ENCODE measurements at places on chromosomes 3 and 15.

DNA sequence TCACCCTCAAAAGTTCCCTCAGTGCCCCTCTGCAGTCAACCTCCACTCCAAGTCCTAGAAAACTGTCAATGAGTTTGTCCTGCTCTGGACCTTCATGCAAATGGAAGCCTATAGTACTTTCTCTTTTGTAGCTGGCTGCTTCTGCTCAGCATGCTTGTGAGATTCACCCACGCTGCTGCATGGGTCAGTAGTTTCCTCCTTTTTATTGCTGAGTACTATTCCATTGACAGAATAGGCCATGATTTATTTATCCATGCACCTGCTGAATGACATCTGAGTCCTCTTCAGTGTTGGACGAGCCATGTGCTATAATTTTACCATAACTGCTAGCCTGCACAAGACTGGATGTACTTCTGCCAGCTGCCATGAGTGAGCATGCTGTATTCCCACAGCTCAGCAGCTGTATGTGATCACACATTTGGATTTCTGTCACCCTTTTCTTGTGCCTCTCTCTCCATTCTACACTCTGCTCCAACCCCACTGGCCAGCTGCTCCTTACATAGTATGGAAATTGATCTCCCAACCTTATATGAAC is 26.3 kb downstream of the CDCP1 start:
- DNase-seq = no peak

GRCh38 chr3:9110316-9110715 is 139.1 kb downstream of the SRGAP3 start:
- no peak for DNase-seq

- DNase-seq = no peak
Measured at GRCh38 chr3:192482391-192482790, 244.9 kb downstream of the FGF12 start.

DNA sequence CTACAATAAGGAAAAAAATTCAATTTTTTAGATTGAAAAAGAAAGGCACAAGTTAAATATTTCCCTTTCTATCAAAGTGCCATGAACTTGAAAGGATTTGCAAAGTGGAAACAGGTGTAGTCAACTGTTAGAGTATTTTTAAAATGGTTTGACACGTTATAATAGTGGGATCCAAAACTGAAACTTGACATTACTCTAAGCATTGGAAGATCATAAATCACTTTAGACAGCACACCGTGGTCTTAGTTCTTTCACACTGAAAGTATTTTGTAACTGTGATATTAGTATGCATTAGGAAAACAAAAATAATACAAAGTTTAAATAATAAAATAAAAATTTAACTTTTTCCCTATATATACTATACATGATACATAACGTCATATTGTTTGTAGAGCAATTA is 933.1 kb downstream of the EPHA3 start:
- DNase-seq = no peak

DNA sequence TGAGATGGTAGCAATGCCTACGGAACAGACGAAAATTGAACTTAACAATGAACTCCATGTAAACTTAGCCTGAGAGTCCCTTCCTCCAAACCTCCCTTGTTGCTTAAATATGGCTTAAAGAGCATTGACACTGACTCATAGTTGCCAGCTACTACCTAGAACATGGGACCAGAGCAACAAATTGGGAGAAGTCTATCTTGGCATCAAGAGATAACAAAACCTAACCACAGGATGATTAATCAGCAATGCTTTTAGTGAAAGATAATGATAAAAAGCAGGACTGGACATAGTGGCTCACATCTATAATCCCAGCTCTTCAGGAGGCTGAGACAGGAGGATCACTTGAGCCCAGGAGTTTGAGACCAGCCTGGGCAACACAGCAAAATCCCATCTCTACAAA is 117.8 kb upstream of the MNS1 start:
- DNase-seq = no peak

GRCh38 chr3:101719604-101720185 is 4.7 kb upstream of the CEP97 start:
- DNase-seq = no peak

DNA sequence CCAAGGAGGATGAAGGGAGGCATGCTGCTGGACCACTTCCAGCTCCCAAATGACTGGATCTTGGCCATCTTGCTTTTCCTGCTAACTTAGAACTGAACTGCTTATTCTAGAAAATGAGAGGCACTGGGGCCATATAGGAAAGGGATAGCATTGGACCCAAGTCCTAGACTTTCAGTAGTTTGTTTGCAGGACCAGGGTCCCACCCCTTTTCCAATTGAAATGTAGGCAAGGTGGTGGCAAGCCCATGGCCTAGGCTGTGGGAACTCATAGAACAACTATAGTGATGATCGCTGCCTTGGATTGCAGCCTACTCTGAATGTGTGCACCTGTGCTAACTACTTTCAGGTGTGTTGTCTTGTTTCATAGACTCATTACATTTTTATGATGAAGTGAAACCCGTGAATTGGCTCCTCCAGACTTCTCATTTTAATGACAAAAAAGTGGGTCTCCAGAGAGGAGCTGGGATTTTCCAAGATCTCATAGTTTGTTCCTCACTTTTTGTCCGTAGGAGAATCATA is 50.3 kb downstream of the TGFBR2 start:
- DNase-seq = no peak

- no peak for DNase-seq
Measured at GRCh38 chr3:108053483-108053882, 37.3 kb downstream of the CD47 start.

GRCh38 chr15:57562196-57562769 is 29.4 kb upstream of the MYZAP start:
- DNase-seq = no peak

DNA sequence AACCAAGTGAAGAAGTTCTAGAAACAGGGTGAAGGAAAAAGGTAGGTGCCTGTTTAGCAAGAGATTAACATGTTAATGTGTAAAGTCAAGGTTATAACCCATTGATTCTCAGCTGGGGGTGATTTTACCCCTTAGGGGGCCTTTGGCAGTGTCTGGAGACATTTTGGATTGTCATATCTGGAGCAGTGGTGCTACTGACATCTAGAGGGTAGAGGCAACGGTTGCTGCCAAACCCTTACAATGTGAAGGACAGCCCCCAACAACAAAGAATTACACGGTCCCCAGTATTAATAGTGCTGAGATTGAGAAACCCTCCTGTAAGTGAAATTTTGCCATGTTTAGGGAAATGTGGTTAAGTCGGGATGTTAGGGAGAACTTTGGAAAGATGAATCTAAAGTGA is 74.7 kb downstream of the CRYBG3 start:
- DNase-seq = no peak

GRCh38 chr3:172046268-172046915 is 7.0 kb downstream of the FNDC3B start:
- DNase-seq = no peak

DNA sequence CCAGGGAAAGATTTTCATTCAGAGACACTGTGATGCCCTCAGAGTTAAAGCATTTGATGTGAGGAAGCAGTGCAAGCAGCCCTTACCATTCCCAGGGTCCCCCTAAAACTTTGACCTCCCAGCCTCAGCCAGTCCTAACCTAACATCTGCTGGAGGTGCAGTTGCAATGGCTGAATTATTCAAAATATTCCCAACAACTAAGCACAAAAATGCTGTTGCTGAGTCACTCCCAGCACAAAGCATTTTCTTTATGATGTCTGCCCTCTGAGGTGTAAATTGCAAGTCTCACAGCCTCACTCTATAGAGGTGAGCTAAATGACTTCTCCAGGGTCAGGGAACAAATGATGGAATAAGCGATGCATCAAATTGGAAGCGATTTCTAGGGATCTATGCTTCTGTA is 6.4 kb upstream of the REC114 start:
- DNase-seq = no peak

GRCh38 chr15:34514251-34514670 is 69.2 kb downstream of the GOLGA8B start:
- no peak for DNase-seq

- peak; percentile 69 for DNase-seq
Measured at GRCh38 chr3:53045518-53046170, at the start of gene SFMBT1. SFMBT1 (minus strand) TSS chr3:53046073; CDS start chr3:52969128, 76,945 bp downstream.

- DNase-seq = no peak
Measured at GRCh38 chr15:39784638-39785037, 2.0 kb upstream of the FSIP1 start.

GRCh38 chr3:13462822-13463221 is 17.3 kb upstream of the HDAC11 start:
- DNase-seq = no peak

- no peak for DNase-seq
Measured at GRCh38 chr3:127052121-127052561, 69.2 kb downstream of the PLXNA1 start.

- no peak for DNase-seq
Measured at GRCh38 chr3:195019335-195019734, 251.6 kb downstream of the XXYLT1 start.

- no peak for DNase-seq
Measured at GRCh38 chr3:99838755-99839154, 21.1 kb downstream of the CMSS1 start.

GRCh38 chr3:161475905-161476304 is 20.7 kb upstream of the OTOL1 start:
- DNase-seq = no peak

- no peak for DNase-seq
Measured at GRCh38 chr3:66437341-66437929, 63.4 kb downstream of the LRIG1 start.

DNA sequence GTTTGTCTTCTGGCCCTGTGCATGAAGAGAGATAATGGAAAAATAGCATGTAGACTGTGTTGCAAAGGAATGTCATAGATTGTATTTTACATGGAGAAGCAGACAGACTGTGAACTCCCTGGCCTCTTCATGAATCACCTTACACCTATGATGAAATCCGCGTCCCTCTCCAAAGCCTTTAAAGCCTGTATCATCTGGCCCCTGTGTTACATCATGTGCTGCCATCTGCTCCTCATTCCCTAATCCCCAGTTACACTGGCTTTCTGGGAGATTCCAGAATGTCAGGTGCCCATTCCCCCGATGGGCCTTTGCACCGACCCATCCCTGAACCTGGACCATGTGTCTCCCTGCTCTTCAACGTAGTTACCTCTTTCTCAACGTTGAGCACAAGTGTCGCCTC is 190.8 kb downstream of the ADAMTSL3 start:
- DNase-seq = no peak

DNA sequence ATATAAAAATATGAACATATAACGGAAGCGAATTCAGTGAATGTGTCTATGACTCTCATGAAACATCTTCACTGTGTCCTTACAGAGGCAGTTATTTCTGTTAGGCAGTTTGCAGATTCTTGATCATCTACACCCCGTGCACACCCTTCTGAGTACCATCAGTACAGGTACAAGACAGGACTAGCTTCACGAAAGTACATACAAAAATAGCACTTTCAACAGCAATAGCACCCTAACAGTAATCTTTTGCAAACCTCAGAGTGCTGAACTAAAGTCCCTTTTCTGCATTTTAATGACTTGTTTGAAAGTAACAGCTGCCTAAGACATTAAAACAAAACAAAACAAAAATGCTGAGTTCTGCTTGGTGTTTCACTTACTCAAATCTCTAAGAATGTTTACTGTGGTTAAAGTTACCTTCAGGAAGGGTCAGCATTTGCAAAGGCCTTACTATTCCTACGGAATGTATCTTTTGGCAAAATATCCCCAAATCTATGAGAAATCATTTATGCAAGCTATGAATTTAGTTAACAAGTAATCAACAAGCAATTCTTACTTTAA is 104.1 kb downstream of the CNTN3 start:
- no peak for DNase-seq

GRCh38 chr15:25345943-25346342 is 92.9 kb downstream of the UBE3A start:
- no peak for DNase-seq

- no peak for DNase-seq
Measured at GRCh38 chr3:14373753-14374376, 28.5 kb upstream of the SLC6A6 start.

DNA sequence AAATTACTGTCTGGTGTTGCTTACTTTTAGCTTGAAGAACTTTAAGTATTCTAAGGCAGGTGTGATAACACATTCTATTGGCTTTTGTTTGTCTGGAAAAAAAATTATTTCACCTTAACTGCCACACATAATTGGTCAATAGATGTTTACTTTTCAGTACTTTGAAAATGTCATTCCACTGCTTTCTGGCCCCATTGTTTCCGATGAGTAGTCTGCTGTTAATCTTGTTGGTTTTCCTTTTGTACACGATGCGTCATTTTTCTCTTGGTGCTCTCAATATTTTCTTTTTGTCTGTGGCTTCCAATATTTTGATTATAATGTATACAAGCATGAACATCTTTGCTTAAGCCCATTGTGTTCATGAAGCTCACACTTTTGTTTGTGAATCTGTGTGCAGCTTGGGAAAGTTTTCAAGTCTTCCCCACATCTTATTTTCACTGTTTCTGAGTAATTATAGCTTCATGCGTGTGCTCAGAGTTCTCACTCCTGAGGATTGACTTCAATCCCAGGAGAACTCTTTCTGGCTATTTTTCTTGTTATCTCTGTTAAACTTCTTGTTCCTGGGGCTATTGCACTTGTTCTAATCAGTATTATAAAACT is 664.7 kb downstream of the IGSF11 start:
- no peak for DNase-seq

DNA sequence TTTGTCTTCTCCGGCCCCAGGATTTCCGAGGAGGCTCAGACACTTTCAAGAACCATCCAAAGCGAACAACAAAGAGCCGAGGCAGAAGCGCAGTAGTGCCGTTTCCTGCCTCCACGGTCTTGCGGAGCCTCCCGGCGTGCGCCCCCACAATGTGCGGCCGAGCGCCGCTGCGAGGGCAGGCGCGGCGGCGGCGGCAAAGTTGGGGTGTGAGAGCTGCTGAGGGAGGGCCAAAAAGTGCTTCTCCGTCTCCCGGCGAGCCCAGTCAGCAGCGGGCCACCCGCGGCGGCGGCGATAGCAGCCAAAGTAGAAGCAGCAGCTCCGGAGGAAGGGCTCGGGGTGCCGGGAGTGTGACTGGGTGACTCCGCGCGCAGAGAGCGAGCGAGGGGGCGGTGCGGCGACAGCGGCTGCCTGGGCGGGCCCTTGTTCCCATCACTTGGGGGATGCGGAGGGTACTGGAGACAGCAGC is 749.1 kb downstream of the ROBO1 start:
- DNase-seq = no peak

GRCh38 chr3:145952536-145952935 is 208.4 kb downstream of the PLOD2 start:
- no peak for DNase-seq

GRCh38 chr3:169623971-169624370 is 39.5 kb downstream of the MECOM start:
- no peak for DNase-seq

DNA sequence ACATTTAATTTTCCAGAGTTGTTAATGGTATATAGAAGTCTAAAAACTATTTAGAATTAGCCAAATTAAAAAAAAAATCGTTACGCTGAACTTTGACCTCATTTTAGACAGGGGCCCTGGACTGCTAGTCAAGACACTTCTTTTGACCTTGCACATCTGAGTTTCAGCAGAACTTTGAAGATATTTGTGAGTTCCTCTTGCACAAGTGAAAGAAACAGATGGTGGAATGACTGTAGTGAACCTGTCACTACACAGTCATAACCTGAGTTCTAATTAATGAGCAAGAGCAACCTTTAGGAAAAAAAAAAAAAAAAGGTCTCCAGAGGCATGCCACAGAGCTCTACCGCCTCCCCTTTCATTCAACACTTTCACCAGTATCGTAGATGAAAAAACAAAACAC is 5.3 kb downstream of the MYO5C start:
- DNase-seq = no peak
